Left renal cortex interstitium (tissue), 4 donors: ENCODE measurements at places on chromosomes 13 and 19. TPM values are rescaled to one million over a fixed set of nuclear protein-coding genes. Genes with fewer than 3 reads are reported as not detected.

Gene HPN
- polyA plus RNA-seq = 122 TPM

GRCh38 chr13:110925023-110925612 is 10.2 kb upstream of the ANKRD10 start:
- peak; percentile 27 for DNase-seq

DNA sequence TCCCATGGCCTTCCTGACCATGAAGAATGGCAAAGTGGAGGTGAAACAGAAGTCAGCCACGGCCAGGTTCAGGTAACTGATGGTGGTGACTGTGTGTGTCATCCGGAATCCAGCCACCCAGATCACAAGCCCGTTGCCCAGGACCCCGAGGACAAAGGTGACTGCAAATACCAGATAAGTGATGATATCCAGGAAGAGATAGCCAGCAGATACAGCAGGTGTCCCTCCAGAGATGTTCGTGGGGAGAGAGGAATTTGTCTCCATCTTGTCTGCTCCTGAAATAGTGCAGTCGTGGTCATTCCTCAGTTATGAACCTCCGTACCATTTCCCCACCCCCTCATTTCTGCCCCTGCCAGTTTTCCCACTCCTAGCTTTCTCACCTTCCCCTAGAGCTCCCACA is 4.9 kb downstream of the FPR1 start:
- no peak for DNase-seq

DNA sequence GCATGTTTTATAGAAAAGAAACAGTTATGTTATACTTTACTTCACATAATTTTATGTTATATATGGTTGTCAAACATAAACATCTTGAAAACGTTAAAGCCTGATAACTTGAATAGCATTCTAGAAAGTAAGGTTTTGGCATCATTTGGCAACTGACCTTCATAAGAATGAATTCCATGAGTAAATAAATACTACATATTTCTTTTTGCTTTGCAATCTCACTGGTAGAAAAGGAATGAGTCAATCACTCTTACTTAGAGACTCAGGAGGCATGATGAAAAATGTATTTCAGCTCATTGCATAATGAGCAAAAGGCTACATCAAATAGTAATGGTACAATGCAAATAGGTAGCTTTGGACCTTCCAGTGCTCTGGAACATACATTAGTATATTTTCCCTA is 1381.9 kb downstream of the EFNB2 start:
- DNase-seq = no peak
